Midbrain (tissue), 1 donor: ENCODE measurements at places on chromosomes 3 and 15.

DNA sequence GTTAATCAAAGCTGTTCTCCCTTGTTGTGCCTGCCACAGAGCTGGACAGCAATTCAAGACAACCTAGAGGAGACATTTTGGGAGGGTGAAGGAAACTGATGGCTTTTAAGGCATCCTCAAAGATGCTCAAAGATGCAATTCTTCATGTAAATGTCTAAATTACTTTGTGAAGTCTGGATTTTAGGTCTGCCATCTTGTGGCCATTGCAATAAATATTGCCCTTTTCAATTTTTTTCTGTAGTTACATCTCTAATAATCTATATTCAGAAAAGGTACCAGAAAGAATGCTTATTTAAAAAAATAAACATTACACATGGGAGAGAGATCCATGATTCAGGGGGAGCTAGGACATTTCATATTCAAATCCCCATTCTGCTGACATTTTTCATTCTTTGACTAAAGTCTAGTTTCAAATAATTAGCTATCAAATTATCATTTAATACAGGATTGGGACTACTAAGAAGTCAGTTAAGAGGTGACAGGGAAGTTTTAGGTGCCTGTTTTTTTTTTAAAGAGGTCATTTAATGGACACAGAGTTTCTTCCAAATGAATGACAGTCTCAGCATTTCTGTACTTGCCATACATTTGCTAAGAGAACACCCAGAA is 259.8 kb upstream of the WNT5A start:
- no peak for DNase-seq

DNA sequence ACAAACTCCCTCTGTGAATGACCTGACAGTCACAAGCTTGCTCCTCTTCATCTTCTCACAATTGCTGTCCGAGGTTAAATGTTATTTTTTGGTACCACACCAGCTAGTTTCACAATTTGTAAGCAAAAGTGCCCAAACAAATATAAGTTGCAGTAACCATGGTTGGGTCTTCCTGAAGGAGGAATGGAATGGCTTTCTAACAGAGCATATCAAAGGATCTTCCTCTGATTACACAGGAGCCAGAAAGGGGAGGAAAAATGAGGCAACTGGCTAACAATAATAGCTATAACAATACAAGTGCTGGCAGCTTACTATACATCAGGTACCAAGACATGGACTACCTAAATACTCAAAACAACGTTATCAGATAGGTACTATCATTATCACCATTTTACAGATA is 90.4 kb downstream of the WWTR1 start:
- DNase-seq: no peak

DNA sequence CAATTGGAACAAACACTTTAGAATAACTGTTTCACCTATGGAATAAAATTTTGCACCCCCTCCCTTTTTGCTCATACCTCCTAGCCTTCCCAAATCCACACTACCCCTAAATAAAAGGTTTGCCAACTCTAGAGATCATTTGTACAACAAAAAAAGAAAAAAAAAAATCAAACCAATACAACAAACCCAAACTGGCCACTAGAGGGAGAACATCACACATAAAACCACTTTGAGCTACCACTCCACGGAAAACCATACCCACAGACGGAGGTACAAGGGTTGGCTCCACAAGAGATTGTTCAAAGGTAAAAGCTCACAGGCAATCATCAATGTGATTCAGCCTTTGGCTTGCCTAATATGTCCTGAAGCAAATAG is 47.6 kb downstream of the SETMAR start:
- DNase-seq: peak; percentile 71

DNA sequence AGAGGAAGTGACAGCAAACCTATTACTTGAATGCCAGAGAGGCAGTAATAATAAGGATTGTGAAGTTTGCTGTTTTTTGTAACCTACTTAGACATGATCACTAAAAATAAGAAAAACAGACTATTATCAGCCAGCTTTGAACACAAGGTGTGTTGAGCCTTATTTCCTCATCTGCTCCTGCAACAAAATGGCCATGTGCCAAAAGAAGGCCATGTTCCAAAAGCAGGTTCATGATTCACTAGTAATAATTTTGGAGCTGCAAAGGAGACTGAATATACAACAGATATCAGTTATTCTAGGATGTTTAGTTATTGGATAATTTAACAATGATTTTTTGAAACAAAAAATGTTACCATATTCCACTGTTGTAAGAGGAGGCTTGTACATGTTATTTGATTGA is 578.7 kb downstream of the SQOR start:
- DNase-seq: no peak

- DNase-seq: no peak
Observed at GRCh38 chr15:35728219-35728940, 182.4 kb upstream of the DPH6 start.

- DNase-seq: no peak
Observed at GRCh38 chr3:5205165-5205941, 17.8 kb downstream of the EDEM1 start.

GRCh38 chr15:101609742-101610610 is 42.2 kb downstream of the TM2D3 start:
- no peak for DNase-seq

- no peak for DNase-seq
Observed at GRCh38 chr15:60350108-60350507, 47.7 kb downstream of the ANXA2 start.

DNA sequence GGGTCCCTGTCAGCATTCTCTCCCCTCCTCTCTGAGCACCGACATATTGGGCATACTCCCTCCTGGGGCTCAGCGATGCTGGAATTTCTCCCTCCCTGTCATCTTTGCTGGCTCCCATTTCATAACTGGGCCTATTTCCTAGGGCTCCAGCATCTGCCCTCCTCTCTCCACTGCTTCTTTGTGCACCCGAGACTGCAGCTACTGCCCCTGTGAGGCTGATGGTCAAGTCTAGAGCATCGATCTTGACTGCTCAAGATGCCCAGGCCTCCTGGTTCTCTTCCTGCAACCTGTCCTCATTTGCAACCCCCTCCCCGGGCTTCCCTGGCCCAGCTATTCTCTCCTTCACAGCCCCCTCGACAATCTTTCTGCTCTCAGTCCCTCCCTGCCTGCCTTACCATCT is 53.5 kb downstream of the WHAMM start:
- no peak for DNase-seq

GRCh38 chr3:52388933-52389332 is 56.0 kb downstream of the SEMA3G start:
- no peak for DNase-seq

DNA sequence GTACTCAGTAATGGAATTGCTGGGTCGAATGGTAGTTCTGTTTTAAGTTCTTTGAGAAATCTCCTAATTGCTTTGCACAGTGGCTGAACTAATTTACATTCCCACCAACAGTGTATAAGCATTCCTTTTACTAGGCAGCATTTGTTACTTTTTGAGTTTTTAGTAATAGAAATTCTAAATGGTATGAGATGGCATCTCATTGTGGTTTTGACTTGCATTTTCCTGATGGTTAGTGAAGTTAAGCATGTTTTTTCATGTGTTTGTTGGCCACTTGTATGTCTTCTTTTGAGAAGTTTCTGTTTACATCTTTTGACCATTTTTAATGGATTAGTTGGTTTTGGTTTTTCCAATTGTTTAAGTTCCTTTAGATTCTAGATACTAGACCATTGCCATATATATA is 28.4 kb downstream of the TP63 start:
- no peak for DNase-seq

GRCh38 chr3:191131305-191131704 is 67.7 kb upstream of the OSTN start:
- DNase-seq: no peak

DNA sequence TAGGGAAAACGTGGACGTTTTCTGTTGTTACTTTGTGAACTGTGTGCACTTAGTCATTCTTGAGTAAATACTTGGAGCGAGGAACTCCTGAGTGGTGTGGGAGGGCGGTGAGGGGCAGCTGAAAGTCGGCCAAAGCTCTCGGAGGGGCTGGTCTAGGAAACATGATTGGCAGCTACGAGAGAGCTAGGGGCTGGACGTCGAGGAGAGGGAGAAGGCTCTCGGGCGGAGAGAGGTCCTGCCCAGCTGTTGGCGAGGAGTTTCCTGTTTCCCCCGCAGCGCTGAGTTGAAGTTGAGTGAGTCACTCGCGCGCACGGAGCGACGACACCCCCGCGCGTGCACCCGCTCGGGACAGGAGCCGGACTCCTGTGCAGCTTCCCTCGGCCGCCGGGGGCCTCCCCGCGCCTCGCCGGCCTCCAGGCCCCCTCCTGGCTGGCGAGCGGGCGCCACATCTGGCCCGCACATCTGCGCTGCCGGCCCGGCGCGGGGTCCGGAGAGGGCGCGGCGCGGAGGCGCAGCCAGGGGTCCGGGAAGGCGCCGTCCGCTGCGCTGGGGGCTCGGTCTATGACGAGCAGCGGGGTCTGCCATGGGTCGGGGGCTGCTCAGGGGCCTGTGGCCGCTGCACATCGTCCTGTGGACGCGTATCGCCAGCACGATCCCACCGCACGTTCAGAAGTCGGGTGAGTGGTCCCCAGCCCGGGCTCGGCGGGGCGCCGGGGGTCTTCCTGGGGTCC is at the start of gene TGFBR2:
TGFBR2 (plus strand) TSS at position 301 of the 731 bp plus-strand sequence; CDS start at position 584, 283 bp downstream.
- peak; percentile 51 for DNase-seq

DNA sequence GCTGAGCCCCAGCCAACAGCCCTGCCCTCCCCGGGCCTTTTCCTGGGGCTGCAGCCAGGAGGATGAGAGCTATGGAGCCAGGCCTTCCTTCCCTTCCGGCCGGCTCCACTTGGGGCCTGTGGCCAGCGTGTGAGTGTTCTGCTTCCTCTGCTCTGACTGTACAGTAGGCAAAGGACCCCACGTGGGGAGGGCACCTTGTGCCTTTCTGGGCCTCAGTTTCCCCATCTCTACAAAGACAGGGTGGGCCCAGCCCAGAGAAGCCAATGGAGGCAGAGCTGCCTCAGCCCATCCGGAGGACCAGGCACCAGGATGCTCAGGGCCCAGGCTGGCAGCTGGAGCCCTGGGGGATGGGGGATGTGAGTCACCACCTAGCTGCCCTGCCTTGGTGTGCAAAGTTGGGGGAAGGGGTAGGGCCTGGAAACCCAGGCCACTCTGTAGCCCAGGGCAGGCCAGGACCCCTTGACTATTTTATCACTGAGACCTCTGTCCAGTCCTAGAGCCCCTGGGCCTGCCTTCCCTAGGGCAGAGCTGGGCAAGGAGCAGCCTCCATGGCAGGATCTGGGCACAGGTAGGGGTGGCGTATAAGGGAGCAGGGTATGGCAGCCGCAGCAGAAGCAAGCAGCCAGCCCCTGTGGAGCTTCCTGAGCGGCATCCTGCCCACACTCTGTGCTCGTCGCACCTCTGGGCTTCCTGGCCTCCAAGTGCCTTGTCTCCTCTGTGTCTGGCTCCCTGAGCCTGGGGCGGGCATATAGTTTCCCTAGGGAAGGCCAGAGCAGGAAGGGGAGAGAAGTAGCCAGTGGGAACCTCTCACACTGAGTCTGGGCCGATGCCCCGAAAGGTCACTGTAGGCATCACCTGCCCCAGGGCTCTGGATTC is 1.8 kb downstream of the PSTPIP1 start:
- DNase-seq: peak; percentile 35

- no peak for DNase-seq
Observed at GRCh38 chr15:51252671-51253070, 85.7 kb downstream of the CYP19A1 start.

- DNase-seq: no peak
Observed at GRCh38 chr3:140377644-140378043, 300.2 kb upstream of the TRIM42 start.

DNA sequence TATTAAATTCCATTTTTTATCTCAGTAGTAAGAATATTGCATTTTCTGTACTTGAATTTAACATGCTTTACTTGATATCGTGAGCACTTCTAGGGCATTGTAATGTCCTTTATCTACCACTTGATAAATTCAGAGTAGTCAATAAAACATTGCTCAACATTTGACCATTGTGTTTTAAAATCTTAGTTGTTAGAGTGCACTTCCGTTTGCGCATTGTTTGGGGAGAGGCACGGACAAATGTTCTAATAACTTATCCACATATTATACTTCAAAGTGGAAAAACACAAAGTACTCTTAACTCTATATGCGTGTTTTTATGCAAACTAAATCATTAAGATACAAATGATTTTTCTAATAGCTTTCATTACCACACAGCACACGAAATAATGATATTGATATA is 419 bp downstream of the FAM227B start:
- peak; percentile 56 for DNase-seq

DNA sequence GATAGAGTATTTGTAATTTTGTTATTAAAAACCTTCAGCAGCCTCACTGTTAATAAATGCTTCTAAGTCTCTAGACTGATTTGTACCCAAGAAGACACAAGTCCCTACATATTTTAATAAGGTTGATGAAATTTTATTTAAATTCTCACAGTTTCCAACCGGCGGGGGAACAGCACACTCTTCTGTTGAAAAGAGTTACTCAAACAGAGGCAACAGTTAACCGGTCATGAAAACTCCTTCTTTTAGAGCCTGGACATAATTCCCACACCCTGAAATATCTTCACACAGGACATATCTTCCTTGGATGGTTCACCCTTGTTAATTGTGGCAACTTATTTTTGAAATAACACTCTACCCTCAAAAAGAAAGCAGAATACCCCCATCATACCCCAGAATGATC is 278.8 kb downstream of the FOXP1 start:
- peak; percentile 58 for DNase-seq

DNA sequence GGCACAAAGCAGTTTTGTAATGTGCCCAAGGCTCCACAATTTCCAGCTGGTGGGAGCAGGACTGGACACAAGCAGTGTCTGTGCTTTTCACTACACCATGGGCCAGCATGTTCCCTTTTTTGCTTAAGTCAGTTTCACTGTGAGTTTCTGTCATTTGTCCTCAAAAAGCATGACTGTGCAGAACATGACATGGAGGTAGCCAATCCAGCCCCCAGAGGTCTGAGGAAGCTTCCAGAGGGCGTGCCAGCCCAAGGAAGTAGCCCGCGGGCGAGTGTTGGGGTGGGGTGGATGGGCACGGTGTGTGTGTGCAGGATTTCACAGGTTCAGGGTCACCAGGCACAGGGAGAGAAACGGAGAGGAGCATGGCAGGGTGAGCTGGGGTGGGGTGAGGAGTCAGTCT is 8.0 kb upstream of the EEFSEC start:
- peak; percentile 29 for DNase-seq
